ENCODE measurements at places on chromosomes 5 and 9. TPM values are rescaled to one million over a fixed set of nuclear protein-coding genes. Genes with fewer than 3 reads are reported as not detected.

The PTPRD gene
- total RNA-seq: 109 TPM

The SLC27A4 gene
- 18.5 TPM for total RNA-seq

The NSMF gene
- 85.6 TPM for total RNA-seq

DNA sequence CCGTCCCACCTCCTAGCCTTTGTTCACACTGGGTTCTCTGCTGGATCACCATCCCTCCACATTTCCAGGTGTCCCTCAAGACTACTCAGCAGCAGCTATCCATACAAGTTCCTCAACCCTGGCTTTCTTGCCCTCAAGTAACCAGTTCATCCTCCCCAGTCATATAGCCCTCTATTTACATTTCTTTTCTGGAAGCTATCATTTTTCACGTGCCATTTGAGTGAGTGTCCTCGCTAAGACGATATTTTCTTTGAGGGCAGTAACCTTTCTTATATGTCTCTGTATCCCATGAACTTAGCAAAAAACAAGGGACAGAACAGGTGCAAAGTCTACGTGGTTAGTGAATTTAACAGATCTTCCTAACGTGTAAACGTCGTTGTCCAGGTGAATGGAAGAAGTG lies 29.6 kb upstream of the KCNMB1 start:
- DNase-seq: no peak

DNA sequence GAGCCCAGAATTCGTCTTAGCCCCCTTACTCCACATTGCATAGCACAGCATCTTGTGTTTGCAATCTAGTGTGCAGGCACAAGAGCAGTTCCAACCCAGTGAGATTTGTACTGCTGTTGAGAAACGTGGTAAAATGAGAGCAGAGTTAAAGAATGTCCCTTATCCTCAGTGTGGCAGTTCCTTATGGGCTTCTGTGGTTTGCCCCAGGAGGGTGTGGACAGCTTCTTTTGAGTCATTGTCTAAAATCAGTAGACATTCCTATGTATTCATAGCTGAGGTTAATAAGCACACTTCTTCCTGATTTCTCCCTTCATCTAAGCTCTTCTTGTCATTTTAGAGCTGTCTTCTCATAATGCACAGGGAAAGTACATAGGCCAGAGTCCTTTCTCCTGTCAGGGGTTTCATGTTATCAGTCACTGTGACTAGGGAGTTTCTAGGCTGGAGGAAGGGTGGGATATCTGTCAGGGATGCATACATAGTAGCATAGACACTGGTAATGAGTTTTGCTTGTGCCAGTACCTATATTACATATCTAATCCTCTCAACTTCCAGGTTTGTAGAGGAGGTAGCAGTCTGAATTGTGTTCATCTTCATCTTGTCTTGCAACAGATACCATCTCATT lies 2.0 kb upstream of the CAVIN4 start:
- DNase-seq: no peak

DNA sequence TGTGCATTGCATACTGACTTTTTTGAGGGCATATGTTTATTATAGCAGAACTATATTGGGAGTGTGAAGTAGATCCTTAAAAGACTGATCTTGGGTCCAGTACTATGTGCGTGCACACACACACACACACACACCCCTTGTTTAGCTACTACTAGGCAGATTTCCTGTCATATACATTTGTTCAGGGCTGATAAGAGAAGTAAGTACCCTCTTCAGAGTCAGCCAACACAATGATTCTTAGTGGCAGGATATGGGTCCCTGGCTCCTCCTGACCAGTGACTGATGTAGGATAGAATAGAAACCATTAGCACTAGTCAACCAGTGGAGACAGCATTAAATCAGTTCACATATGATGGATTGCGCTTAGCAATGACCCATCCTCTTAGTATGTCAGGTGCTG lies 76.2 kb upstream of the MIER3 start:
- no peak for DNase-seq

Measured in mesothelial cell of epicardium (in vitro differentiated cells).